ENCODE measurements at places on chromosomes 3 and 15. TPM values are rescaled to one million over a fixed set of nuclear protein-coding genes. Genes with fewer than 3 reads are reported as not detected.

- no peak for DNase-seq
- no peaks in the 10 kb centered on the region for H3K27me3 ChIP-seq
- H3K27ac ChIP-seq: no peak overlapping the region
- H3K4me1 ChIP-seq: no peaks in the 10 kb centered on the region
- no peak overlapping the region for H3K4me3 ChIP-seq
These were observed 30.8 kb downstream of the MAP4 start for GRCh38 chr3:47985381-47985780.

DNA sequence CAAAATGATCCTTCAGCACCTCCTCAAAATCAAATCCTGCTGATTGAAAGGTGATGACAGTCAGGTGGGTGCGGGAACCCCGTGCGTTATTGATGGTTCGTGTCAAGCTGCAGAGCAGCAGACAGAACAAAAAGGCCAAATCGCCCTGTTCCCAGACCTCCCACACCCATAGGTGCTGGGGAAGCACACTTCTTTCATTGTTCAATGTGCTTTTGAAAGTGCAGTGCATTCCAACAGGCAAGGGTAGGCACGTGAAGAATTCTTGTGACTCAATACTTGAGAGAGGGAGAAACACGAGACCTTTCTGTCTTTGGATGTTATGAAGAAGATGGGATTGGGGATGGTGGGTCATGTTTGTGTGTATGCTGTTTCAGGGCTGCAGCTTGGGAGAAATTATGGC, 514.0 kb downstream of the MCTP2 start:
- H3K27me3 ChIP-seq: no peaks in the 10 kb centered on the region
- no peaks in the 10 kb centered on the region for H3K36me3 ChIP-seq
- H3K4me1 ChIP-seq: no peaks in the 10 kb centered on the region
- no peak overlapping the region for H3K27ac ChIP-seq

DNA sequence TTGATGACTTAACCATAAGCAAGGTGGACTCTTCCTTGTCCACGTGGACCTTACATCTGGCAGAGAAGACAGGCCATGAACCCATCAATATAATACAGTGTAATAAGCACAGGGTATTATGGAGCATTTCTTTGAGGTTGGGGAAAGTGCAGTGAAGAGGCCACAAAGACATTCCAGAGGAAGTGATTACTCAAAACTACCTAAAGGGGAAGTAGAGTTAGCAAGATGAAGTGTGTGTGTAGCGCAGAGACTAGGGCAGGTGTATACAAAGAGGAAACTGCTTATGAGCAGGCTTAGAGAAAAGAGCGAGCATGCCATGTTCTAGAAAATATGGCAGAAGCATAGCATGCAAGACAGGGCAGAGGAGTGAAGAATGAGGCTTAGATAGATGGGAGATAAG, 17.9 kb downstream of the CP start:
- no peaks in the 10 kb centered on the region for H3K36me3 ChIP-seq
- no peaks in the 10 kb centered on the region for H3K27me3 ChIP-seq
- no peaks in the 10 kb centered on the region for H3K4me1 ChIP-seq
- no peak overlapping the region for H3K4me3 ChIP-seq
- H3K27ac ChIP-seq: no peak overlapping the region

DNA sequence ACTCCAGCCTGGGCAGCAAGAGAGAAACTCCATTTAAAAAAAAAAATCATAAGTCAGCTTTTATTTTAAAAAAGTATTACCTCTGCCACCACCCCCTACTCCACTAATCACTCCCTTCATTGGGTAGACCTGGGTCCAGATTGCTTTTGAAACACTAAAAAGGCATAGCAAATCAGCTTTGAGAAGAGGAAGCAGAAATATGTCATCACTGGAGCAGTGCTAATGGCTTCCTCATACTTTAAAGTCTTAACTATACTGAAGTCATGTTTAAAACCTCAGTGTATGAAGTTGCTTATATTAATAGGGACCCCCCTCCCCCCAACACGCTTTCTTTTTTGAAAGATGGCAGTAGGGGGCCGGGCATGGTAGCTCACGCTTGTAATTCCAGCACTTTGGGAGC, 1.0 kb upstream of the HTR3D start:
- no peaks in the 10 kb centered on the region for H3K36me3 ChIP-seq
- no peaks in the 10 kb centered on the region for H3K4me1 ChIP-seq
- H3K4me3 ChIP-seq: no peak overlapping the region
- no peak for DNase-seq
- H3K27ac ChIP-seq: no peak overlapping the region
- no peaks in the 10 kb centered on the region for H3K27me3 ChIP-seq

DNA sequence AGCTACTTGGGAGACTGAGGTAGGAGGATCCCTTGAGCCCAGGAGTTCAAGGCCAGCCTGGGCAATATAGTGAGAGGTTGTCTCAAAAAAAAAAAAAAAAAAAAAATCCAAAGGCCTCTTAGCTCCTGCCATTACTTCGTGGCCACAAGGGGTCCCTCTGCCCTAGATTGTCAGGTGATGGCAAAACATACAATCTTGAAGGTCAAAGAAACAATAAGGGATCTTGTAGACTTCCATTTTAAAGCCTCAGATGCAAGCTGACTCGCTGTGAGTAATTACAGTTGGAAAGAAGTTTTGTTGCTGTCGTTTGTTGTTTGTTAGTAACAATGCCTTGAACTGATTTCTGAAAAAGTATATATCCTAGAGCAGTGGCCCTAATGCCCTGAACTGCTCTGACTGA, 55.9 kb upstream of the PLCL2 start:
- H3K27me3 ChIP-seq: no peaks in the 10 kb centered on the region
- H3K4me1 ChIP-seq: peaks cover 11% of the 10 kb centered on the region
- no peak overlapping the region for H3K4me3 ChIP-seq
- H3K27ac ChIP-seq: no peak overlapping the region
- H3K36me3 ChIP-seq: no peaks in the 10 kb centered on the region

- H3K27ac ChIP-seq: no peak overlapping the region
- no peak for DNase-seq
- H3K4me1 ChIP-seq: peaks cover 5% of the 10 kb centered on the region
- H3K4me3 ChIP-seq: no peak overlapping the region
- no peaks in the 10 kb centered on the region for H3K27me3 ChIP-seq
- no peaks in the 10 kb centered on the region for H3K36me3 ChIP-seq
These were observed 18.0 kb upstream of the PLXND1 start for GRCh38 chr3:129624347-129625071.

- H3K36me3 ChIP-seq: no peaks in the 10 kb centered on the region
- H3K4me3 ChIP-seq: no peak overlapping the region
- no peak overlapping the region for H3K27ac ChIP-seq
- no peaks in the 10 kb centered on the region for H3K4me1 ChIP-seq
- no peak for DNase-seq
These were observed 1060.2 kb downstream of the NSUN3 start for GRCh38 chr3:95123104-95123503.

The QTRT2 gene
- 29.9 TPM for total RNA-seq

The ADCY5 gene
- total RNA-seq: not detected

All from naive thymus-derived CD4-positive, alpha-beta T cell (primary cell).